ENCODE measurements at places on chromosomes 4 and X. TPM values are rescaled to one million over a fixed set of nuclear protein-coding genes. Genes with fewer than 3 reads are reported as not detected.

- no peaks in the 10 kb centered on the region for H3K4me1 ChIP-seq
- no peak overlapping the region for H3K27ac ChIP-seq
- H3K36me3 ChIP-seq, result no peaks in the 10 kb centered on the region
- no peaks in the 10 kb centered on the region for H3K27me3 ChIP-seq
- no peak for DNase-seq
Observed at GRCh38 chr4:166282081-166282770, 409.2 kb downstream of the TLL1 start.

DNA sequence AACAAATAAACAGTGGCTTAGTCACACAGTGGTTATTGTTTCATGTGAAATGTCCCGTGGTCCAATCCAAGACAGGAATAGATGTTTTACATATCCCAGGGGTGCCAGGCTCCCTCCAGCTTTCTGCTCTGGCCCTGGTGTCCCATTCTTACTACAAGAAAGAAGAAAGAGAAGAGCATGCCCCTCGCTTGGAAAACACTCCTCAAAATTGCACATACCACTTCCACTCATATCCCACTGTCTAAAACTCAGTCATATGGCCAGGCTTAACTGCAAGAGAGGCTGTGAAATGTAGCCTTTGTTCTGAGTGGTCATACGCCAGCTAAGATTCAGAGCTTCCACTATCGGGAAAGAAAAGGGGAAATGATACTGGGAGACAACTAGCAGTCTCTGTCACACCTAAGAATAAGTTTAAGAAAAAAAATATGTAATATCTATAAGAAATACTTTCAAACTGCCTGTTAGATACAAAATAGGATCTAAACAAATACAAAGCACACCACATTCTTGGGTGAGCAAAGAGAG is 306.8 kb upstream of the FAM241A start:
- no peak overlapping the region for H3K4me3 ChIP-seq
- no peaks in the 10 kb centered on the region for H3K4me1 ChIP-seq
- no peaks in the 10 kb centered on the region for H3K36me3 ChIP-seq
- DNase-seq, result no peak
- no peaks in the 10 kb centered on the region for H3K27me3 ChIP-seq

- no peak for DNase-seq
- H3K4me1 ChIP-seq, result no peaks in the 10 kb centered on the region
- no peaks in the 10 kb centered on the region for H3K36me3 ChIP-seq
- H3K4me3 ChIP-seq, result no peak overlapping the region
- H3K27ac ChIP-seq, result no peak overlapping the region
Observed at GRCh38 chrX:136076942-136077341, 70.4 kb upstream of the FHL1 start.

DNA sequence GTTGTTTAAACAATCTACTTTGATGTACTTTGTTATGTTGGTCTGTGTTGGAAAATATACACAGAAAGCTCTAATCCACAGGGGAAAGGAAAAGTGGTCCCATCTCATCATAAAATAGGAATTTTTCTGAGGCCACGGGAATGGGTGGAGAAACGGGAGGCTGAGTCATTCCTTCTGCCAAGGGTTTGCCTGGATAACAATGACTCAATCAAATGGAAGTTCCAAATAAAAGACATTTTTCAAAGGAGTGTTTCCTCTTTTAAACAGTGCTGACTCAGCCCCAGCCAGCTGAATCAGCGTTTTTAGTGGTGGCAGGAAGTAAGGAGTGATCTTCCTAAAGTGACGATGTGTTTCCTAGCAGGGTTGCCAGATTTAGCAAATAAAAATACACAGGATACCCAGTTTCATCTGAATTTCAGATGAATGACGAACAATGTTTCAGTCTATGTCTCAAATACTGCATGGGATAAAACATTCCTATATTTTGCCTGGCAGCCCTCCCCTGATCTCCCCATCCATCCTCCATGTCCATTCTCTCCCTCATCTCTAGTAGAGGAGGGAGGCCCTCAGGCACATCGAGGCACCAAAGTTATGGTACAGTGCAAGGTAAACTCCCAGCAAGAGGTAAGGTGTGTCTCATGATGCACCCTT is 345.4 kb upstream of the GATB start:
- no peaks in the 10 kb centered on the region for H3K36me3 ChIP-seq
- DNase-seq, result peak; percentile 51
- H3K27me3 ChIP-seq, result no peaks in the 10 kb centered on the region
- no peak overlapping the region for H3K4me3 ChIP-seq

- no peak overlapping the region for H3K27ac ChIP-seq
- H3K4me3 ChIP-seq, result no peak overlapping the region
- DNase-seq, result no peak
- H3K36me3 ChIP-seq, result no peaks in the 10 kb centered on the region
Observed at GRCh38 chr4:7740866-7741525, 198.7 kb downstream of the AFAP1 start.

Gene TCEAL9
- 99.4 TPM for total RNA-seq

- H3K4me3 ChIP-seq, result no peak overlapping the region
- DNase-seq, result no peak
Observed at GRCh38 chrX:140298960-140299825, 205.7 kb downstream of the SOX3 start.

Gene ATP2B3
- 0.16 TPM for total RNA-seq

DNA sequence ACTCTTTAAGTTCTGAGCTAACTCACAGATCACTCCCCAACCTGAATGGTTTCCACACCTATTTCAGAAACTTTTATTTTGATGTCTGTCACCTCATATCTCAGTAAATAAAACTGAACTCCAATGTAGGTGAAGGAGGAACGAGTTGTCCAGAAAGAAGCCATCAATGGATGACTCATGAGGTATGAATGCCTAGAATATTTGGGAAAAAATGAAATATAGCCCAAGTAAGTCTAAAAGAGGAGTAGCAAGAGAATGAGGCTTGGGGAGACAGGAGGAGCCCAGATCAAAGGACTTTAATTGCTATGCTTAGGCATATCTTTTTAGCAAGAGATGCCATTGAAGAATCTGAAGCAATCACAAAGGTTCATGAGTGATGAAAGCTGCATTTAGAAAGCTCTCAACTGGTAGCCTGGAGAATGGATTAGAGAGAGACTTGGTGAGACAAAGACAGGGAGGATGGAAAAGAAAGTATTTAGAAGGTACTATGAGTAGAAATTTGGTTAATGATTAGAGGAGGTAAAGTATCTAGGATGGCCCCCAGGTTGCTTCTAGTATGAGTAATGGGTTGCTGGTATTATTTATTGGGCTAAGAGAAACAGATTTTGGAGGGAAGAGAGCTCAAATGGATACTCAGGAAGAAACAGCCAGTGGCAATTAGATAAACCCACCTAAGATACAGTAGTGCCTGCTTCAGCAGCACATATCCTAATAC is 39.4 kb downstream of the NOCT start:
- H3K36me3 ChIP-seq, result no peaks in the 10 kb centered on the region
- no peak overlapping the region for H3K4me3 ChIP-seq
- no peak for DNase-seq
- no peaks in the 10 kb centered on the region for H3K4me1 ChIP-seq
- no peak overlapping the region for H3K27ac ChIP-seq

DNA sequence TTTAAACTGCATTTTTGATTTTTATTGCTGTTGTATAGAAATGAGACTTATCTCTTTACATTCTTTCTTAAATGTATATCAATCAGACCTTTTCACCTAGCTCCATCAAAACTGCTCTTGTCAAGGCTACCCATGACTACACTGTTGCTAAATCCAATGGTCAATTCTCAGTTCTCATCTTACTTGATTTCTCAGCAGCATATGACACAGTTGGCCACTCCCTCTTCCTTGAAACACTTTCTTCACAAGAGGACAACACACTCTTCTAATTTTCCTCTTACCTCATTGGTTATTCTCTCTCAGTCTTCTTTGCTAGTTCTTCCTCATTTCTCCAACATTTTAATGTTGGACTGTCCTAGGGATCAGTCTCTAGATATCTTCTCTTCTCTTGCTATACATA is 94.1 kb upstream of the CITED1 start:
- no peak overlapping the region for H3K4me3 ChIP-seq
- no peaks in the 10 kb centered on the region for H3K36me3 ChIP-seq
- no peak overlapping the region for H3K27ac ChIP-seq
- DNase-seq, result no peak
- H3K27me3 ChIP-seq, result no peaks in the 10 kb centered on the region

- no peaks in the 10 kb centered on the region for H3K36me3 ChIP-seq
- H3K27me3 ChIP-seq, result no peaks in the 10 kb centered on the region
- H3K27ac ChIP-seq, result no peak overlapping the region
- no peak for DNase-seq
Observed at GRCh38 chrX:16934185-16934584, 12.3 kb upstream of the REPS2 start.

- DNase-seq, result no peak
- no peak overlapping the region for H3K27ac ChIP-seq
- H3K4me3 ChIP-seq, result no peak overlapping the region
- H3K36me3 ChIP-seq, result no peaks in the 10 kb centered on the region
- no peaks in the 10 kb centered on the region for H3K27me3 ChIP-seq
- H3K4me1 ChIP-seq, result peaks cover 5% of the 10 kb centered on the region
Observed at GRCh38 chr4:99209671-99210070, 9.4 kb downstream of the ADH6 start.

Gene TASL
- not detected for total RNA-seq

Gene MAGEC2
- total RNA-seq, result 58.5 TPM

DNA sequence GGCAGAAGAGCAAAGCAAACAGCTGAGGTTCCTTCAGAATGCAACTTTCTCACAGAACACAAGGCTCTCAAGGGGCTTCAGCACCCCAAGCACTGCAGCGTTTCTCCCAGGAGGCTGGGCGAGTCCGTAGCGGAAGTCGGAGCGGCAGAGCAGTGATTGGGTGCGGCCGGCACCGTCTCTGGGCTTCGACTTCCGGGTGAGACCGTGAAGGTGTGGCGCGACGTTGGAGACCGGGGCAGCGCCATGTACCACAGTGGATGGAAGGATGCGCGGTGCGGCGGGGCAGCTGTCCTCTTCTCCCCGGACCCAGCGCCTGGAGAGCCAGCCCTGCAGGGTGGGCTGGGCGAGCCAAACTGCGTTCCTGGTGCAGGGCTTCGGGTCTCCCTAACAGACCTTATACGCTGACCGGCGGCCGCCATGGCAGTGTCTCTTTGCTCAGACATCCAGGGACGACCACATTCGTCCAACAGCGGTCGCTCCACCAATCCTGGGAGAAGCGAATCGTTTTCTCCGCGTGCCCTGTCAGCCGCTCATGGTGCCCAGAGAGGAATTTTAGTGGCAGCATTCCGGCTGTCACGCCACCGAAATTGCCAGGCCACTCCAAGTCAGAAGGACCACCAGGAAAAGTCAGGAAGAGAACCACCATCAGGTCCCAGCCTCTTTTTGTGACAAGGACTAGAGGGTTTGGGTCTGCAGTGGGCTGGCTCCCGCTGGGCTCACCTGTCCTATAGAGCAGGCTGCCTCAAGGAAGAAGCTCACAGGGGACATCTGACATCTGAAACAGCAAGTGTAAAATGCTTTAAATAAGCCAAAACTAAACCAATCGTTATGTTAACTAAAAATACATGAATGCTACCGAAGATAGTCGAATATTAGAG is 20.5 kb downstream of the TRIM61 start:
- H3K27ac ChIP-seq, result peak overlapping the region; percentile 39
- no peaks in the 10 kb centered on the region for H3K27me3 ChIP-seq
- DNase-seq, result peak; percentile 92
- no peaks in the 10 kb centered on the region for H3K36me3 ChIP-seq
- H3K4me1 ChIP-seq, result no peaks in the 10 kb centered on the region

Gene SPIN2B
- total RNA-seq, result 8.6 TPM

Gene PDCL2
- total RNA-seq, result 15.7 TPM

Gene SPANXC
- total RNA-seq, result 2.7 TPM

Gene GSX2
- total RNA-seq, result 2.0 TPM

DNA sequence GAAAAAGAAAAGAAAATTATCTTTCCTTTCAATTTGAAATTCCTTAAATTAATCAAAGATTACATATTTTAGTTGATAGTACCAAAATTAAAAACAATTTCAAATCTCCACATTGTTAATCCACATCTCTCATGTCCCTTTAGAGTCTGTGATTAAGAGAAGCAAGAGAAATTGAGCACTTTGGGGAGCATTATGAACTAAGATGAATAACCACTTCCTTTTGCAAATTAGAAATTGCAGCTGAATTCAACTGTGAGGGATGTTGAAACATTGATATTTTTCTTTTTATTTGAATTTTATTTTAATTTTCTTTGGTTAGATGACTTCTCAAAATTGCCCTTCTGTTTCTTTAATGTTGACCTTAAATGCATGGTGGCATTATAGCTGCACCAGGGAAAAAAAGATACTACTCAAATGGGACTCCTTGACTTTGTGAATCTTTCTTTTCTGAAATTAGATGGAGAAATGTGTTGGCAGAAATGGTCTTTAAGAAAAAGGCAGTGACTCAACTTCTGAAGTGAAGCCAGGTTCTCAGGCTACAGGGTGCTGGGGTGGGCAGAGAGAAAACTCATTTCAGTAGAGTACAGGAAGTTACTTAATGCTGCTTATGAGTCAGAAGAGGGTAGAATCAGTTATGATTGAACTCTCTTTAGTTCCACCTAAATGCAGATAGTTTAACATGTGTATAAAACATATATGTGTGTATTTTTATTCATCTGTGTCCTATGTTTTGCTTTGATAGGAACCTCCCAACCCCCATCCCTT is 92.0 kb upstream of the TNIP3 start:
- no peaks in the 10 kb centered on the region for H3K36me3 ChIP-seq
- H3K4me3 ChIP-seq, result no peak overlapping the region
- H3K27me3 ChIP-seq, result no peaks in the 10 kb centered on the region
- H3K4me1 ChIP-seq, result no peaks in the 10 kb centered on the region
- no peak overlapping the region for H3K27ac ChIP-seq

Data from testis (tissue), 5 donors.